ENCODE measurements at places on chromosomes 7 and 10.

GRCh38 chr10:63935705-63936104 is 414.5 kb downstream of the REEP3 start:
- DNase-seq: no peak

GRCh38 chr7:130142654-130143333 is 62.4 kb downstream of the TMEM209 start:
- no peak for DNase-seq

DNA sequence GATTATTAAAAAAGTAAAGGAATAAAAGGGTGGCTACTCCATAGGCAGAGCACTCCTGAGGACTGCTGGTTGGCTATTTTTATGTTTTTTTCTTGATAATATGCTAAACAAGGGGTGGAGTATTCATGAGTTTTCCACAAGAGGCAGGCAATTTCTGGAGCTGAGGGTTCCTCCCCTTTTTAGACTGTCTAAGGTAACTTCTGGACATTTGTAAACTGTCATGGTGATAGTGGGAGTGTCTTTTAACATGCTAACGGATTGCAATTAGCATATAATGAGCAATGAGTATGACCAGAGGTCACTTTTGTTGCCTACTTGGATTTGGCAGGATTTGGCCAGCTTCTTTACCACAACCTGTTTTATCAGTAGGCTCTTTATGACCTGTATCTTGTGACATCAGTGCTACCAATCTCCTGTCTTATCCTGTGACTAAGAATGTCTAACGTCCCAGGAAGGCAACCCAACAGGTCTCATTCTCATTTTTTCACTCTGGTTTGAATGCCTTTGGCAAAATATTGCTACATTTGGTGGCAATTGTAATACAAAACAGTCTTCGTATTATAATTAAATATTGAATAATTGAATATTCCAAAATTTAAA is 587.8 kb upstream of the POM121L12 start:
- DNase-seq: no peak

- DNase-seq: no peak
Observed at GRCh38 chr7:73890555-73891147, 29.7 kb downstream of the TMEM270 start.

GRCh38 chr10:128981251-128981650 is 485.8 kb upstream of the MGMT start:
- no peak for DNase-seq

Data from activated gamma-delta T cell (primary cell).